Cardiac fibroblast (primary cell): ENCODE measurements at places on chromosomes 11 and 22.

- DNase-seq = no peak
Observed at GRCh38 chr11:69541001-69541285, 59.5 kb downstream of the LINC01488 start.

DNA sequence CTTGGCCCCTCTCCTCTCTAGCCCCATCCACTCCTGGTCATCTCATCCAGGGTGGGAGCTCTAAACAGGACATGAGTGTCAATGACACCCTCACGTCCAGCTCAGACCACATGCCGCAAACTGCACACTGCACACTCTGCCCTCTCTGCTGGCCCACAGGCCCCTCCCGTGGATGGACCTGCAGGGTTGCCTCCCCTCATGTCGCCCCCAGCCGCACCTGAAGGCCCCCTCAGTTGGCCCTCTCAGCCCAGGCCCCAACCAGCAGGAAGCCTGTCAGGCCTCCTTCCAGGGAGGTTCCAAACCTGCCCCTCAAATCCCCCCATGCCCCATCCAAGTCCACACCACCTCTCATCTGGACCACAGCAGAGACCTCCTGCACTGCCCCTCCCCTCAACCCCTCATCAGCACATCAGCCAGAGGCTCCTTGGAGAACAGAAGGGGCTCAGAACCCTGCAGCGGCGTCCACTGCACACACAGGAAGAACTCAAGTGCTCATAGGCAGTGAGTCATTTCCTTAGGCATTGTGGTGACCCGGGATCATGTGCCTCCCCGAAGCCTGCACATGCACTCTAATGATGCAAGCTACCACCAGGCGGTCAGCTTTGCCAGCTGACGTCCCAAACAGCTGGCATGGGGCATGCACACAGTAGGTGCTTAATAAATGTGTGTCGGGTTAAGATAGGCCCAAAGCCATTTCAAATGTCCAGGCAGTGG is 12.9 kb upstream of the CDKN1C start:
- peak; percentile 93 for DNase-seq

DNA sequence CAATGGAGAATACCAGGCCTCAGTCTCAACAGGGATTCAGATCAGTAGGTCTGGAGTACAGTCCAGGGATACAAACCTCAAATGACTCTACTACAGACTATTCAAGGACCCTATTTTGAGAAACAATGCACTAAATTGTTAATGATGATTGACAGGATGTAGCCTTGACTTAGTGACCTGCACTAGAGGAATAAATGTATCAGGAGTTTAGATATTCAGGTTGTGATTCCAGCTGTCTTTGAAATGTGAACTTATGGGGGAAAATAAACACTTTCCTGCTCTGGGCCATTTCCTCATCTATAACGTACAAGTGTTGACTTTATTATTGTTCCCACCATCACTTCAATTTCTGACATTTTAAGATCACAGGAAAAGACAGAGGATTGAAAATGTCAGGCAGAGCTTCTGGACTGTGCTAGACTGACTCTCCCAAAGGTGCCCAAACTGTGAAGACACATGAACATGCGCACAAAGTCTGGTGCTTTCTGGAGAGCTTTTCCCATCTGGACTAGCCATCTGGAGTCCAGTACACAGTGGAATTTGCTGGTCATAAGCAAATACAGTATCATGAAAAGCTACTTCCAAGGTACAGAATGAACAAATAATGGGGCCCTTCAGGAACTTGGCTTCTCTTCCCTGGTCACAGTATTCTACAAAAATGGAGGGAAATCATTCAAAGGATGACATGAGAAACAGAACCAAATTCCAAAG is 110.4 kb downstream of the USP35 start:
- DNase-seq = no peak

GRCh38 chr22:37353839-37354238 is 71.5 kb downstream of the CYTH4 start:
- DNase-seq = no peak

DNA sequence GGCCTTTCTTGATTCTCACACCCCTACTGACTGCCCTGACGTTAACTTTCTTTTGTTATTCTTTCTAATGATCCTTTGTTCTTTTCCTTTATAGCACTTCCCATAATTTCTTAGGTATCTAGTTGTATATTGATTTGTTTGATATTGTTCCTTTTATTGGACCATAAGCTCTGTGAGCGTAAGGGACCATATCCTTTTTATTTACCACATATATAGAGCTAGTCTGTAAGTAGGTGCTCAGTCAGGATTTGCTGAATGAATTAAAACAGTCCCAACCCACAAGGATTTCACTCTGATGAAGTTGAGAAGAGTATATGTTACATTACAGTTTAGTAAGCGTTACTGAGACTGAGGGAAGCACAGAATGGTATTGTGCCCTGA is 68.8 kb downstream of the EMSY start:
- DNase-seq = no peak

- DNase-seq = no peak
Observed at GRCh38 chr11:130190371-130190881, 30.8 kb downstream of the ST14 start.
